A172 (cell line): ENCODE measurements at places on chromosomes 5 and 9.

- peak; percentile 88 for DNase-seq
These were observed 101.7 kb downstream of the GDNF start for GRCh38 chr5:37738057-37738691.

- no peak for DNase-seq
These were observed 70.2 kb upstream of the ADAMTS2 start for GRCh38 chr5:179415291-179416060.

- DNase-seq: no peak
These were observed 588 bp upstream of the ZBED3 start for GRCh38 chr5:77087484-77088261.

DNA sequence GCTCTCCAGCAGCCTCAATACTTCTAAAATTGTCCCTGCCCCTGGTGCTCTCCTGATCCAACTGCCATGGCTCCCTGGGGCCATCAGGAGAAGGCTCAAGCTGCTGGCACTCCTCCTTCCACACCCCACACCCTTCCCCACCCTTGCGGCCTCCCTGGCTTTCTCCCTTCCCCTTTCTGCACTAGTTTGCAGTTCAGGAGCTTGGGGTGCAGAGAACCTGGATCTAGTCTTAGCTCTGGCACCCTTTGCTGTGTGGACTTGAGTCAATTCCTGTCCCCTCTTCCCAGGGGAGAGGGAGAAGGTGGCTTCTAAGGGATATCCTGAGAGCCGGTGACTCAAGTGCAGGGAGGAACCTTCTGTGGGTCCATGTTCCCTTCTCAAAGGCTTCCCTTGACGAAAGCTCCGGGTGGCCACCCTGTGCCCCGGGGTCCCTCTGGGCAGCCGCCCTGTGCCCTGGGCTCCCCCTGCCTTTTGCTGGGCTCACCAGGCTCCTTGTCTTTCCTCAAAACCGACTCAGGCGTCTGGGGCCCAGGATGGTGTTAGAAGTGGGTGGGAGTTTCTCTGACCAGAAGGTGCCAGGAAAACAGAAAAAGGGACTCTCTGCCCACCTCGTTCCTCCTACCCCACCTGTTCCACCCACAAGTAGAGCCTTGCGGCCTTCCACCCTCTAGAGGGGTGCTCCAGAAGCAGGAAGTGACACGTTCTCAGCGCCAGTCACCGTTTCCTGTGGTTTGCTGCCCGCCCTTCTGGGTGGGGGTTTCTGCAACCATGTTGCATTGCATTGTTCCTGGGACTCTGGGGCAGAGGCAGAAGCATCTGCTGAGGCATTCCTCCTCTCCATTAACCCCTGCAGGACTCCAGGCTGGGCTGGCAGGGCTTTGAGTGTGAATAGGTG lies 15.0 kb downstream of the GLIPR2 start:
- peak; percentile 86 for DNase-seq

- no peak for DNase-seq
These were observed 13.8 kb downstream of the FAM78A start for GRCh38 chr9:131262327-131263032.

DNA sequence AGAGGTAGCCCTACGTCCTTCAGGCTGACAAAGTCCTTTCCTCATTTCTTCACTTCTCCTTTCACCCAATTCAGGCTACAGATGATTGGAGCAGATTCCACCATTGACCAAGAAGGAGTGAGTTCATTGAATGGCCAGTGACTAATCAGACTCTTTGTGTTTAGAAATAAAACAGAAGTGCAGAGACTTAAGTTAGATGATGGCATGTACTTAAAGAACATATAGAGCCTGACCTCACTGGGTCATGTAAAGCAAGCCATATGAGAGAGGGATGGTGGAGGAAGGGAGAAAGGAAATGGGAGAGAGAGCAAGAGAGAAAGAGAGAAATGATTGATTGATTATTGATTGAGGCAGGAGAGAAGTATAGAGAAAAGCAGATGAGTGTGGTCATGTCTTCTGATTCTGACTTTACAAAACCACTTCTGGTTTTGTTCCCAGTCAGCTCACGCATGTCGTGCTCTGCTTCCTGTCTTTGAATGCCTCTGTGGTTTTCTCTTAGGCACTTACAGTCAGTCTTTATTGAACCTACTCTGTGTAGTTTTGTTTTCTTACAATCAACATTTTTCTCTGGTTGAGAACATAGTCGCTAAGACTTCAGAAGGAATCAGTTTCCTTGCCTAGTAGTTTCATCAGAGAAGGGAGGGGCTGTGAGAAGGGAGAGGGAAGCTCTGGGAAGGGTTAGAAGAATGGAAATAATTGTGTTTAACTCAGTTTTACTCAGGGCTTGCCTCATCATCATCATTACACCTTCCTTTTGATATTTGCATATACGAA lies 149.2 kb upstream of the KLF9 start:
- no peak for DNase-seq

DNA sequence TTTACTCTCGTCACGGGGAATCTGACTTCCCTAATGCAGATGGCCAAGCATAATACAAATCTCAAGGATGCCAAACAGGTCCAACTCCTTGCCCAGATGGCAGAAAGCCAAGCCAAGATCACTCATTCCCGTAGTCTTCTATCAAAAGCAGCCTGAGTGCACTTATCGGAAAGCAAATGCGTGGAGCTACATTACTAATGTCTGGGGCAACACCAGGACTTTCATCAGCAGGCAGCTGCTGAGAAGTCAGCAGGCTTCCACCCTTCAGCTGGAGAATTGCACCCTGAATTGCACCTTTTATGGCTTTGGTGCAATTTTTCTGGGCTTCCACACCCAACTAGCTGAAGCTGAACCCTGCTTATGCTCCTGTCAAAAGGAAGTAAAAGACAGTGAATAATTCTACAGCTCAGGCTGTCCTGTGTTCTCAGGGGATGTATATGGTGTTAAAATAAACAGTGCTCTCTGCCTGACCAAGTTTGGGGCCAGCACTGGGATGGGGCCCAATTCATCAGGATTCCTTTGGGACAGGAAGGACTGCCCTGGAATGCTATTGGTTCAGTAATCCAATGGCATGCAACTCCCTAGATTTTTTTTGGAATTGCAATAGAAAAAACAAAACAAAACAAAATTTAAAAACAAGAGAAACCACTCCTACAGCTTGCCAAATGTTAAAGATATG lies 92.6 kb downstream of the DPYSL3 start:
- no peak for DNase-seq

DNA sequence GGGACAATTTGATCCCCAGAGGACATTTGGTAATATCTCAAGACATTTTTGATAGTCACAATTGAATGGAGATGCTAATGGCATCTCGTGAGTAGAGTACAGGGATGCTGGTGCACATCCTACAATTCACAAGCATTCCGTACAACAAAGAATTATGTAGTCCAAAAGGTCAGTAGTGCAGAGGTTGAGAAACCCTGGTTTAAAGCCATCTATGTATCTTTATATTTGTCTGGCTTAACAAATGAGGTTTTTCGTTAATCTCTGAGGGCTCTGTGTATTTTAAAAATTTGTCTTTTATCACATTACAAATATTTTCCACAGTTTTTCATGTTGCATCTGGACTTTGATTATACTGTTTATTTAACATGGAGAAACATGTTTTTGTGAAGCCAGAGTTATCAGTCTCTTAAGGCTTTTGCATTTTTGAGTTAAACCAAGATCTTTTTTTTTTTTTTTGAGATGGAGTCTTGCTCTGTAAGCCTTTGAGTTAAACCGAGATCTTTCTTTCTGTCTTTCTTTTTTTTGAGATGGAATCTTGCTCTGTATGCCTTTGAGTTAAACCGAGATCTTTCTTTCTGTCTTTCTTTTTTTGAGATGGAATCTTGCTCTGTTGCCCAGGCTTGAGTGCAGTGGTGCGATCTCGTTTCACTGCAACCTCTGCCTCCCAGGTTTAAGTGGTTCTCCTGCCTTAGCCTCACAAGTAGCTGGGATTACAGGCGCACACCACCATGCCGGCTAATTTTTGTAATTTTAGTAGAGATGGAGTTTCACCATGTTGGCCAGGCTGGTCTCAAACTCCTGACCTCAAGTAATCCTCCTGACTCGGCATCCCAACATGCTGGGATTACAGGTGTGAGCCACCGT lies 2.8 kb downstream of the HSDL2 start:
- no peak for DNase-seq

- DNase-seq: no peak
These were observed 61.2 kb downstream of the RAB24 start for GRCh38 chr5:177242304-177242703.

DNA sequence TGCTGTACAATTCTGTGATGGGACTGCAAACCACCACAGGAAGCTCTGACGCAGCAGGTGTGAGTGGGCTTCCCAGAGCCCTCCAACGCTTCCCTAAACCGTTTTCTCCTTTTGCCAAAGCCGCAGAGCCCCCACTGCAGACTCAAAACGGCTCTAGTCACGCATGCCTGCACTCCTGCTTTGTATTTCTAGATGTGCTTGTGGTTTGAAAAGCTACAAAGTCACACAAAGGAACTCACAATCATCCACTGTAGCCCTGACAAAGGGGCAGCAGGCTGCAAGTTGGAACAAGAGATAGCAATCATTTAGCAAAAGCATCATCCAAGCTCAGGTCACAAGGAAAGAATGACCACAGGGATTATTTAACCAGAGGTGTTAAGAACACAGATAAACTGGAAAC lies 79.3 kb downstream of the PTPN3 start:
- no peak for DNase-seq

DNA sequence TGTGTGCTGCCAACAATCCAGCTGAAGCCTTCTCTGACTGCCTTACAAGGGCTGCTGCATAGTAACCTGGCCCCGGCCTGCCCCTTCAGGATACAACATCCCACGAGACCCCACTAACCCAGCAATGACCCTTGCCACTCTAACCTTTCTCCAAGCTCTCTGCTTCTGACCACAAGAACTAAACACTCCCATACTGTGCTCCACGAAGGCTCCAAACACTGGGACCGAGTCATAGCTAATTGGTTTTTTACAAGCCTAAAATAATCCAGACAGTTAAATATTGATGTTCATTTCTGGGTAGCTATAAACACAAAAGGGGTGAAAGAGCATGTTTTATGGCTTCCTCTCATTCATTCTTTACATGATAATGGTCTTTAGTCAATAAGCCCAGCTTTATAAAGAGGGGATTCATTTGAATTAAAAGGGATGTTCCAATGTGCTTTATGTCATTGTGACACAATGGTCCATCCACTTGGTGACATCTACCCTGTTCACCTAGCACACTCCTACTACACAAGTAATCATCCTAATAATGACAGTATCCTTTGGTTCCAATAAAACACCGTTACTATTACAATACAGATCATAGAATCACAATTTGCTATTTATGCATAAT lies 16.2 kb upstream of the TLE4 start:
- no peak for DNase-seq

- peak; percentile 51 for DNase-seq
These were observed 11.5 kb downstream of the PRRC2B start for GRCh38 chr9:131405428-131405827.

- no peak for DNase-seq
These were observed 799.2 kb downstream of the TLE1 start for GRCh38 chr9:80890124-80890523.

DNA sequence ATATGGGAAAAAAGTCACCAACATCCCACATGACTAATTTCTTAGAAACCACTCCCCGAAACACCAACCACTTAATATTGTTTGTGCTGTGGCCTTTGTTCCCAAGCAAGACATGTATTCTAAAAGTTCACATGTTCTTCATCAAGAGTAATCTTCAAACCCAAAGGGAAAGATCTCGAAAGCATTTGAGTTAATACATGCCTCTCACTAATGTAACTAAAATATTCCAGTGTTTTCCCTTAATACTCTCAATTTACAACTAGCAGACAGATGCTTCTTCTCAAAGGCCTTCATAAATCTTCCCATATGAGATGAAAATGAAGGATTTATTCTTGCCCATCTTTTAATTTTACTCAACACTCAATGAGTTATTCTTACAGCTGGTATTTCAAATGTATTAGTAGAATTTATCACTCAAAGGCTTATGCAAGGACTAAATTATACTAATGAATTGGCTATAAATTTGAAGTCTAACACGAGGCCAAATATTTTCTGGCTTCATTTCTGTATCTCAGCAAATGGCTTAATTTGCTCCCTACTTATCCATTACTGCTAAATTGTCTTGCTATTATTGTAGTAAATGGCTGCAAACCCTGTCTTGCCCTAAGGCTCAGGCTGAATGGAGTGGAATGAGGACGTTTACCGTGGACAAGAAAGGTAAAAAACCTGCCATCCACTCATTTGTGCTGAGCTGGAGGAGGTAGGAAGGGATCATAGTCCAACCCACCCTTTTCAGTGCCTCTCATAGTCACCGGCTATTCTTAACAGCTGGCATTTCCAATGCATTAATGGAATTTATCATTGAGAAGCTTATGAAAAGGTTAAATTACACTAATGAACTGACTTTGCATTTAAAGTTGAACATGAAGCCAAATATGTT lies 474.4 kb downstream of the RASEF start:
- no peak for DNase-seq

DNA sequence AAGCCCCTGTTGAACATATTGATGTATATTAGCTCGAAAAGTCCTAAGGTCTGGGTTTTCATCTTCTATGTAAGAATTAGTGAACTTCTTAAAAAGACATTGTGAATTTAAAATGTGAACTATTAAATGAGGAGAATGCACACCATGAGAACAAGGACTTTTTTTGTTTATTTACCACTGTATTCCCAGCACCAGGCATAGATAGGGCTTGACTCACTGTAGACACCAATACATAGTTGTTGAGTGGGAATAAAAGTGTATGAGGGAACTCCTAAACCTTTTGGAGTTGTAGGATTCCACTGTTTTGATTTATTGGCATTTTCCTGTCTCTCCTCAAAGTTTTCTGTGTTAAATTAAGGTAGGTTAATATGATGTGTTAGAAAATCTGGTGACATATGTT lies 40.3 kb downstream of the NNT start:
- DNase-seq: no peak

DNA sequence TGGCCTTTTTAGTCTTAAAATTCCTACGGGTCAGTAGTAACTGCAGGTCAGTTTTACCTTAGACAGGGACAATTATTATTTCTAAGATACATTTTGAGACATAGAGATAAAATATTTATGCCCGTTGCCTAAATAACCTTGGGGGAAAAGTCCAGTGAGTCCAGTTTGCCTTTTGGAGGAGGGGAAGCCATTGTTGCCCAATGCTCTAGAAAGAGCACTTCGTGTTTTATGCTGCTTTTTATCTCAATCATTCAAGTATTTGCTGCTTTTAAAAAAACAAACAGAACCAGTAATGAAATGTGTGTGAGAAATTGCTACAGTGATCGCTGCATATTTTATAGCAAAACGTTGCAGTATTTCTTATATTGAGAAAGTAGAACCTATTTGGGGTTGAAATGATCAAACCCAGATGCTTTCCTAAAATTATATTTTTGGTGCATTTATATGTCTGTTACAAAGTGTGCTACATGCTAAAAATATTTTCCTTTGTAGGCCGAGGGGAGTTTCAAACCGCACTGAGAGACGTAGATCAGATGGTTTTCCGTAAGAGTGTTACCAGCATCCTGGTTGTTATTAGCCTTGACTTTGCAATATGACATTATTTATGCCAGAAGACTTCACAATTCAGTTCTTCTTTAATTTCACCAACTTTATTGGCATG lies 266.8 kb downstream of the AOPEP start:
- DNase-seq: no peak

GRCh38 chr5:130462516-130462915 lies 558.3 kb downstream of the CHSY3 start:
- DNase-seq: no peak

GRCh38 chr5:120934031-120934430 lies 469.9 kb downstream of the PRR16 start:
- DNase-seq: no peak
